Activated CD4-positive, CD25-positive, alpha-beta regulatory T cell treated with anti-CD3 and anti-CD28 coated beads, Interleukin-2, amount 50 U/mL, for 16 hours (primary cell): ENCODE measurements at places on chromosomes 2 and 18.

GRCh38 chr2:41970988-41971660, 76.7 kb upstream of the PKDCC start:
- DNase-seq = no peak

DNA sequence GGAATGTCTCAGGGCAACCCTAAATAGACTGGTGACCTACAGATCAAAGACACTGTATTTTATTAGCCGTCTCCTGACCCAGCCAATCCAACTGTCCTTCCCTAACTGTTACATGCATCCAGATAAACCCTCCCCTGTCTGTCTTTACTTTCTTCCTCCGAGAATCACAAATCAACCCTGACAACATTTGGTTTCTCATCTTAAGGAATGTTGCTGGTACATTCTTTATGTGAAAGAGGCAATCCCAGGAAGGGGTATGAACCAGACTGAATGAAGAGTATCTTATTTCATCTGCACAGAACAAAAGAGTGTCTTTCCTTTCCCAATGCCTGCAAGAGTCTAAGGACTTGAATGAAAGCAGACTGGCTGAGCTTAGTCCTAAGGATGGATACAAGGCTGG, 113.9 kb upstream of the LTBP1 start:
- no peak for DNase-seq

DNA sequence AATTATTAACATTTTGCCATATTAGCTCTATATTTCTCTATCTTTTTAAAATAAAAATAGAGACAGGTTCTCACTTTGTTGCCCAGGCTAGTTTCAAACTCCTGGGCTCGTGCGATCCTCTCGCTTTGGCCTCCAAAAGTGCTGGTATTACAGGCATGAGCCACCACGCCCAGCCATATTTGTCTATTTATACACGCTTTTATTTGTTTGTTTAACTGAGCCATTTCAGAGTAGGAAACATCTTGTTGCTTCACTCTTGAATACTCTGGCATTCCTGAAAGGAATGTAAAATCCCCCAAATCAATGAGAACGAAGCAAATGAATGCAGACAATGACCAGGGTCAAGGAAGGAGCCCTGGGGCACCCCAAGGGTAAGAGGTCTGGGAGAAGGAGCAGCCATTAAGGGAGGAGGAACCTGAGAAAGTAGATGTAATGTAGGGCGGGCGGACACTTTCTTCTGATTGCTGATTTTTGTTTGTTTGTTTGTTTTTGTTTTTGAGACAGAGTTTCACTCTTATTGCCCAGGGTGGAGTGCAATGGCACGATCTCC, 31.7 kb upstream of the RAB1A start:
- no peak for DNase-seq

GRCh38 chr2:157363612-157364101, 38.0 kb upstream of the ERMN start:
- no peak for DNase-seq

GRCh38 chr18:63182861-63183260, 136.7 kb downstream of the BCL2 start:
- DNase-seq = no peak

DNA sequence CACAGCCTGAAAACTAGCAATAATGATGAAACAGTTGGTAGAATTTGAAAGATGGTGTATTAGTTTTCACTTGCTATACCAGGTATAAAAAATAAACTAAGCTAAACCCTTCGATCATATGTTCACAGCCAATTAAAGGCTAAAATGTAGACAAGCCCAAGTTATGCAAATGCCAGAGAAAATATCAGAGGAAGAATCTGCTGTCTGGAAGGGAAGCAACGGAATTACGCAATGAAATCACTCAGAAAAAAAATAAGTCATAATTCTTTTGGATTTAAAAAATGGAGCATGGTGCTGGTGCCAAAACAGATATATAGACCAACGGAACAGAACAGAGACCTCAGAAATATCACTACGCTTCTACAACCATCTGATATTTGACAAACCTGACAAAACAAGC, 108.3 kb downstream of the ARL4C start:
- no peak for DNase-seq

DNA sequence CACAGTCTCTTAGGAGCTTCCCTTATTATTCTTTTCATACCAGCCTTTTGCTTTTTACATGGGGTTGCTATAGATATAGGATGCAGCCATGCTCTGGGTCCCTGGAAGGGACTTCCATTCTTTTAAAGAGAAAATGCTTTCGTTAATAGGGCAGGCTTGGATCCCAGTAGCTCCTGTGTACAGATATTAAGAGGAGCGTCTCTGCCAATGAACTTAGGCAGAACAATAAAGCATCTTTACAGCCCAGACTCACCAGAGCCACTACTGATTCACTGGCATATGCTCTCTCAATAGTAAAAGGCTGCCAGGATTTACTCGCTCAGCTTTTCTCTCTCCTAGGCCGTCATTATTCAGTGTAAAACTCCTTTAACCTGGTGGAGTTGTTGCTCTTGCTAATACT, 1385.4 kb upstream of the PIK3C3 start:
- no peak for DNase-seq

GRCh38 chr18:10284540-10285282, 169.7 kb upstream of the APCDD1 start:
- DNase-seq = no peak

GRCh38 chr2:221270806-221271205, 301.3 kb downstream of the EPHA4 start:
- DNase-seq = no peak

DNA sequence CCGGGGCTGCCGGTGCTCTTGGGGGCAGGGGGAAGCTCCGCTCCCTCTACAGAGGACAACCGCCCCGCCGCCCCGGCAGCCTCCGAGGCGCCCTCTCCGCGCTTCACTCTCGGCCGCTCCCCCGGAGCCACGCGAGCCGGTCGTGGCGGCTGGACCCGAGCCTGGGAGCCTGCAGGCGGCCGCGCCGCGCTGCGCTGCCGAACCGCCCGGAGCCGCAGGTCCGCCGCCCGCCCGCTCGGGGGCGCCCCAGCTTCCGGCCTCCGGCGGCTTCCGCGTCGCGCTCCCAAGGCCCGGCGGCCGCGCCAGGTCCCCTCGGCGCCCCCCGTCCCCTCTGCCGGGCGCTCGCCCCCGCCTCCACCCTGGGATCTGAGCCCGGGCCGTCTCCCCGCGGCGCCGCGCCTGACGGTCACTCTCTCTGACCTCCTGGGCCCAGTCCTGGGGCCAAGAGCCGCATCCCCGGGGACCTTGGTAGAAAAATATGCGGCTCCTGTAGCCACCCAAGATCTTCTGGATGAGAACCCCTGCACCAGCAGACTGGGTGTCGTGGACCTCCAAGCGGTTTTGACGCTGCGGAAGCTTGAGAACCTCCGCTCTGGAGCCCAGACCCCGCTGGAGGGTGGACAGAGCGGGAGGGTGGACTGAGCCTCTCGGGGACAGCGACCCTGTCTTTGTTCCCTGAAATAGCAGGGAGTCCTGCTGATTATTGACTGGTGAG, 44.3 kb downstream of the SERTAD2 start:
- no peak for DNase-seq

GRCh38 chr18:38453880-38454279, 888.3 kb upstream of the CELF4 start:
- DNase-seq = no peak

GRCh38 chr18:48951448-48952286, 902 bp upstream of the SMAD7 start:
- peak; percentile 45 for DNase-seq

- no peak for DNase-seq
These were observed 1.1 kb downstream of the HADHB start for GRCh38 chr2:26245810-26246209.

DNA sequence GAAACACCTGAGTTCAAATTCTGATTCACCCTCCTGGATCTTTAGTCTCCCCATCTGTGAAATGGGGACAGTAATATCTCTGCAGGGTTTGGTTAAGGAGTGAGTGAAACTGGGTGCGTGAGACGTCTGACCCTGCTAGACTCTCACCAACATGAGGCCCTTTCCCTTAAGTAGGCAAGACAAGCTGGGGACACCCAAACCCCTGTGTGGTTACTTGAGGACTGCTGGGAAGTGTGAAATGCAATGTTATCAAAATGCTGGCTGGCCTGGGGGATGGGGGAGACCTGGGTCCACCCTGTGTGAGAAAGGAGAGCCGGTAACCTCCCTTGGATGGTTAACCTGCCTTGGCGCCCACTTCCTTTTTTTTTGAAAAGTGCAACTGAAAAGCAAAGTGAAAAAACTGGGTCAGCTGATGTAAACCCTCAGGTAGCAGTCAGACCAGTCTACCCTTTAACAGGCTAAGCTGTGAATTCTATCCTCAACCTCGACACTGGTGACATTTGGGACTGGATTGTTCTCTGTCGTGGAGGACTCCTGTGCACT, 82.3 kb downstream of the INPP5D start:
- no peak for DNase-seq

DNA sequence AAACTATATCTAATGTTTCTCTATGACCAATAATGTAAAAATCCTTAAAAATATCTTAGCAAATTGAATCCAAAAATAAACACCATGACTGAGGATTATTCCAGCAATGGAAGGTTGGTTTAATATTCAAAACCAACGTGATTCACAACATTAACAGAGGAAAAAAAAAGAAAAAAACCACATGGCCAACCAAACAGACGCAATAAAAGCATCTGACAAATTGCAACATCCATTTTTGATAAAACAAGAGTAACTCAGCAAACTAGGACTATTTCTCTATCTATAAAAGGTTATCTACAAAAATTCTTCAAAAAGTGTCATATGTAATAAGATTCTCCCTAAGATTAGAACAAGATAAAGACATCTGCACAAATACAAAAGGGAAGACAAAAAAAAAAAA, 28.9 kb downstream of the PPP3R1 start:
- DNase-seq = no peak

GRCh38 chr2:86628091-86628522, 4.4 kb upstream of the RNF103 start:
- no peak for DNase-seq

DNA sequence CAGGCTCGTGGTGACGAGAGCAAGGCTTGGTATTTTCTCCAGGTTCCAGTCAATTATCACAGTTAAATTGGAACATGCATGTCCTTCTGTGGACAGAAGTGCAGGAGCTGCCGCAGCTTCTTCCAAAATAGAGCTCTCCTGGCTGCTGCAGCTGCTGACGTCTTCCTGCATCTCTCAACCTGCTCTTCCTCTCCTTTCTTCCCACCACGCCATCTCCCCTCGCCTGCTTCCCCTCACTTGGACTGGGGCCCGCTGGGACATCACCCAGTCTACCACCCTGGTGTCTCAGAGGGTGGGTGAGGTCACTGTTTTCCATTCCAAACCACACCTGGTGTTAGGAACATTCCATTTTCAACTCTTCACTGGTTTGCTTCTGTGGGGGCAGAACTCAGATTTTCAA, 41.4 kb downstream of the SPP2 start:
- DNase-seq = no peak

GRCh38 chr2:157184161-157184895, 73.2 kb upstream of the GALNT5 start:
- no peak for DNase-seq

- no peak for DNase-seq
These were observed 7.4 kb upstream of the VRK2 start for GRCh38 chr2:58039170-58039611.

DNA sequence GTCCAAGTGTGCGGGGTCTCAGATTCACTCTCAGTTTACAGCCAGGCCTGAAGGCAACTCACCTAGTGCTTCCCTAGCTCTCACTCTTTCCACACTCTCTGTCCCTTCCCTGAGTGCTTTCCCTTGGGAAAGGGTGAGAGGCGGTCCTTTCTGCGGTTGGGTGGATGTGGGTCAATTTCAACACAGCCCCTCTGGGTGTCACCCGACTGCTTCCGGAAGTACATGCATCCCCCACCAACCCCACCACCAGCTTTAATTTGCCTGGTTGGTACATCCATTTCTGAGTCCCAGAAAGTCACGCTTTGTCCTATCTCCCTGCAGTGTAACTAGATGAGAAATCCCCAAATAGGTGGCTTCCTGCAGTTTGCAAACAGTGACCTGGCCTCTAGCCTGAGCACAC, 307.3 kb upstream of the MEIS1 start:
- no peak for DNase-seq

GRCh38 chr2:80061881-80062280, 242.7 kb downstream of the LRRTM1 start:
- no peak for DNase-seq

GRCh38 chr18:41038071-41038470, 917.0 kb upstream of the PIK3C3 start:
- no peak for DNase-seq

- no peak for DNase-seq
These were observed 10.3 kb downstream of the ATP8B1 start for GRCh38 chr18:57792631-57793301.
